CD8-positive, alpha-beta memory T cell (primary cell): ENCODE measurements at places on chromosomes 6 and 20. TPM values are rescaled to one million over a fixed set of nuclear protein-coding genes. Genes with fewer than 3 reads are reported as not detected.

MUC21 gene
- not detected for total RNA-seq

OPN5 gene
- total RNA-seq: not detected

WFDC10B gene
- total RNA-seq: not detected

SPATA25 gene
- total RNA-seq: 1.9 TPM

HLA-DOA gene
- total RNA-seq: 6.9 TPM

RSPO4 gene
- not detected for total RNA-seq

ZNF831 gene
- total RNA-seq: 6.9 TPM

COL12A1 gene
- not detected for total RNA-seq

BPIFA1 gene
- not detected for total RNA-seq

CEP162 gene
- 6.0 TPM for total RNA-seq

LY6G6C gene
- total RNA-seq: not detected

ISM1 gene
- total RNA-seq: 1.6 TPM

MYH7B gene
- total RNA-seq: 0.16 TPM

SIRPD gene
- total RNA-seq: not detected

TREML2 gene
- total RNA-seq: 1.2 TPM

OR2H2 gene
- not detected for total RNA-seq

IRF4 gene
- total RNA-seq: 700 TPM

GSTA3 gene
- not detected for total RNA-seq

RAB44 gene
- total RNA-seq: not detected

PPIL6 gene
- total RNA-seq: not detected

GNMT gene
- total RNA-seq: 0.39 TPM

FAM120B gene
- 19.1 TPM for total RNA-seq
